B cell (primary cell): ENCODE measurements at places on chromosomes 4 and X. TPM values are rescaled to one million over a fixed set of nuclear protein-coding genes. Genes with fewer than 3 reads are reported as not detected.
A peak's percentile ranks its signal among the peaks of the same experiment; 100 is the strongest.

GRCh38 chrX:138128027-138128671 is 562.2 kb downstream of the ZIC3 start:
- peak; percentile 20 for DNase-seq

DNA sequence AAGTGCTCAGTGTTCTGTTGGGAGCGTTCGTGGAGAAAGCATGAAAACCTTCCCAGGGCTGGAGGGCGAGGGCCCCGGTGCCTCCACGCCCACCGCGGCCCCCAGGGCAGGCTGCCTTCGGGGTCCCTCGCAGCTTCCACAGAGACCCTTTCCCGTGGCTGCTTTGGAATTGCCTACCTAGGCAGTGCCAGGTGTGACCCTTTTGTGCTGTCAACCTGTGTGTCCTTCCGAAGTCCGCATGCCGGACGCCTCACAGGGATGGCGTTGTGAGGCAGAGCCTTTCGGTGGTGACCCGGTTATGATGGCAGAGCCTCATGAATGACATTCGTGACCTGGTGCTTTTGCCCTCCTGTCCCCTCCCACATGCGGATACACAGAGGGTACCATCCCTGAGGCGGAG is 17.4 kb downstream of the TMEM175 start:
- DNase-seq = no peak

DNA sequence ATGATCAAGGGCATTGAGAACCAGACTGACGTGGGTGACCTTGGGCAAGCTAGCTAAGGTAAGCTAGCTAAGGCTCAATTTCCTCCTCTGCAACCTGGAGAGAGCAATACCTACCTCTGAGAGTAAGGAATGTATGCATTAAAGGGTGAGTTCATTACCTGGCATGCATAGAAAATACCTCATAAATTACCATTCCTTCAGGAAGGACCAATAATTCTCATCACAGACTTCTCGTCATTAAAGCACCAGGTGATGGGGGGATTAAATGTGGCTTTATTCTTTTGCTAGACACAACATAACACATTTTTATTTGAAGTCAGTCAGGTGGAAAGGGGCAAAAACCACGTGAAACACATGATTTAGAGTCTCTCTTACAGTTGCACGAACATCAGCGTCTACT is 21.5 kb downstream of the EGFL6 start:
- no peak for DNase-seq

- no peak for DNase-seq
These were observed 156.0 kb downstream of the DCLK2 start for GRCh38 chr4:150234246-150234645.

DNA sequence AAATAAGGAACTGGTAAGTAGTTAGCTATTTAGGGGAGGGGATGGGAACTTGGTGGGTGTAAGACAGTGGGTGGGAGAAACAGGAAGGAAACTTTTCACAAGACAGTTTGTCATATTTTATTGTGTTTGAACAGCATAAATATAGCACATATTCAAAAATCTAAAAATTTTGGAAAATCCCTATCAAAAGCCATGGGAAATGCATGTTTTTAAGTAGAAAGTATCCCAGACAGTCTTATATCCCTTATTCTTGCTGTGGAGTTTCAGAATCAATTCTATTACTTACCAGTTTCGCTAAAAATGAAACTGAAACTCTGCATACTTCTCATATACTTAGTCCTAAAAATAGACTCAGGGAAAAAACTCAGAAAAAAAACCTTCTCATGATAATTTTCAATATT is 22.3 kb upstream of the RASGEF1B start:
- DNase-seq = peak; percentile 76

DNA sequence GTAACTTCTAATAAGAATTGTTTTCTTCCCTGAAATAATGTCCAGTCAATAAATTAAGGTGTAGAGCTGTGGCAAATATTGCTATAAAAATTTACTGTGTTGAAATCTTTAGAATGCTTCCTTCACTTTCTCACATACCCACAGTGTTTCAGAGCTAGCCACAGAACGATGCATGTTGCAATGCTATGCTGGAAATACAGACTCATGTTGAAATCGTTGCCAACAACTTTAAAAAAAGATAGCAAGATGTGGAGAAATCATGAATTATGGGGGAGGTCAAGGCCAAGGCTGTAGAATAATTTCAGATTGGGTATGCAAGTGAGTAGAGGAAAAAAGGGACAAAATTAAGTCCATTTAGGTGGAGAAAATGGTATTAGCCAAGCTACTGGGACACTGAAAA is 204.8 kb downstream of the VEGFC start:
- no peak for DNase-seq

DNA sequence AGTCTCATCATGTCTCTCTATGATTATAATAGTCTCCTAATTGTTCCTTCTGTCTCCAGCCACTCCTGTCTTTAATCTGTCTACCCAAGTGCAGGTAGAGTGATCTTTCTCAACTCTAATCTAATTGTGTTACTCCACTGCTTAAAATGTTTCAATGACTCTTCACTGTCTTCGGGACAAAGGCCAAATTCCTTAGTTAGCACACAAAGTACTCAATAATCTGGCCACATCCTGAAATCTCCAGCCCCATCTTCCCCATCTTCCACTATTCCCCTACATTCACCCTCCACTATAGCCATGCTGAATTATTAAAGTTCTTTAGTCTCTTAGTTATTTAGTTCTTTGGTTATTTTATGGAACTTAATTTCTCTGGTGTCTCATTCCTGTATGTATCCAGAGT is 353.3 kb downstream of the OPHN1 start:
- no peak for DNase-seq

DNA sequence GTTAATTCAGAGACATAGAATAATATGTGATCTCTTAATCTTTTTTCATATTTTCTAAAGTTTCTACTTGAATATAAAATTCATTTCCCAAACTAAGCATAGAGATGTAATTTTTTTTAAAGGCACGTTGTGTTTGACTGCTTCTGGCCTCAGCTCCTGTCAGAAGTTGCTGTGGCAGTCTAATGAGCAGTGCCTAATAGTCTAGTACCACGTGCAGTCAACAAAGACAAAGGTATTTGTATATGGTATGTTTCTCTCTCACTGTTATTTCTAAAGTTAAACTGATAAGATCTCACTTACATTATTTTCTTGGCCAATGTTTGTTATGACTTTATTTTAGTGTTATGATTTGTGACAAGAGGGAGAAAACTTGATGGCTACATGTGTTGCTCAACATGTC is 48.6 kb upstream of the MCUB start:
- DNase-seq = no peak

DNA sequence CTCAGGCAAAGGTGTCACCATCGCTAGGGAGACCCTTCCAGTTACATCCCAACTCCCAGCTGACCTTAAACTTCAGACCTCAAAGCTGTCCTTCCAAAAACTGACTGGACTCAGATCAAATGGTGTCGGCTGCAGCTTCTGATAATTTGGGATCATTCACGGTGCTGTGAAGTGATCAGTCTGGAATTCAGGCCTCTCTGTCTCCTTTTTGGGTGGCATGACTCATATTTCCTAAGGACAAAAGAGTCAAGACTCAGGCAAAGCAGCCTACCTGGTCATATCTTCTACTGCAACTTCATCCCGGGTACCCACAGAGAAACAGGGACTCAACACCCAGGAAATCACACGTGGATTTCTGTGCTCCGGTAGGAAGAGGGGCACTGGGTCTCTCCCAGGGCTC is 87.6 kb downstream of the SORCS2 start:
- no peak for DNase-seq

- DNase-seq = no peak
These were observed 2.7 kb downstream of the TCEANC start for GRCh38 chrX:13655674-13656073.

- no peak for DNase-seq
These were observed 658 bp downstream of the SH3TC1 start for GRCh38 chr4:8199594-8200301.

GRCh38 chr4:152307669-152308068 is 228.2 kb downstream of the FBXW7 start:
- no peak for DNase-seq

GRCh38 chrX:42484233-42484632 is 293.7 kb downstream of the PPP1R2C start:
- no peak for DNase-seq

- DNase-seq = peak; percentile 86
These were observed 111.2 kb upstream of the ZNF827 start for GRCh38 chr4:146049802-146050201.

- DNase-seq = no peak
These were observed 20.1 kb downstream of the LYAR start for GRCh38 chr4:4269856-4270255.

- DNase-seq = no peak
These were observed 345.1 kb downstream of the INPP4B start for GRCh38 chr4:142500966-142501365.

DNA sequence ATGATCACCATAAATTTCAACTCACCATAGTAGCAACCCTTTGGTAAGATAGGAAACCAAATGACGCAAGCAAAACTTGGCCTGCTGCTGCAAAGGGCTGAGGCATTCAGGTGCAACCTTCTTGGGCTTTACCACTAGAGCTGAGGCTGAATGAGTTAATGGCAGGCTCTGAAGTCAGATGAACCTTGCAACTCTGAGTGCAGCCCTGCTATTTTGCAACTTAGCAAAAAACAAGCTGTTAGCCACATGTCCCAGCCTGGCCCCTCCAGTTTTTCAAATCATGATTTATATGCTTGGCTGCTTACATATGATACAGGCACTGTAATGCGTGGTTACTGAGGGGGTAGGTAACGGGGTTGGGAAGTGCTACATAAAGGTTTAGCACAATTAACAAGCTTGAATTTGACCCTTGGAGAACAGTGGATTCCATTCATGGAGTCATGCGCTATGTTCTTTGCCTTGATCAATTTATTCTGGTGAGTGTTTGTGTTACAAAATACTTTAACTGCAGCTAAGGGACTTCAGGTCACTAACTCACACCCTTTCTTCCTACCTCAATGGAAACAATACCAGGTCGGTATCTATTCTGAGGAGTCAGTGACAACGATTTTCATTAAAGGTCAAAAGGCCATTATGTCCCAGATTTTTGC is 80.5 kb upstream of the PPARGC1A start:
- no peak for DNase-seq

DNA sequence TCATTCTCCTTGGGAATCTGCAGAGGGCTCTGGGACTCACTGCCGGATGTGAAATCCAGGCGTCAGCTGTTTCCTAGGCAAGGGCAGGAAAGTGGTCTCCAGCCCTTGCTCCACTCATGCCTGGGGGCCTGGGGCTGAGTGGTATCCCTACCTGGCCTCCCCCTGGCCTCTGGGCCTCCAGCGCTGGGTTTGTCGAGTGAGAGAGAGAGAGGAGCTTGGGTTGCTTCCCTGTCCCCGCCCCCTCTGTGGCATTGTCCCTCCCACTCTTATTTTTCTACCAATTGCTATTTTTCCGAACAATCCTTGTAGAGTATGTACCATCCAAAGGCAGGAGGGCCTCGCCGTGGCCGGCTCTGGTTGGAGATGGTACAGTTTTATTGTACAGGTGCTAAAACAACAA is 53.1 kb downstream of the ELF4 start:
- no peak for DNase-seq

DNA sequence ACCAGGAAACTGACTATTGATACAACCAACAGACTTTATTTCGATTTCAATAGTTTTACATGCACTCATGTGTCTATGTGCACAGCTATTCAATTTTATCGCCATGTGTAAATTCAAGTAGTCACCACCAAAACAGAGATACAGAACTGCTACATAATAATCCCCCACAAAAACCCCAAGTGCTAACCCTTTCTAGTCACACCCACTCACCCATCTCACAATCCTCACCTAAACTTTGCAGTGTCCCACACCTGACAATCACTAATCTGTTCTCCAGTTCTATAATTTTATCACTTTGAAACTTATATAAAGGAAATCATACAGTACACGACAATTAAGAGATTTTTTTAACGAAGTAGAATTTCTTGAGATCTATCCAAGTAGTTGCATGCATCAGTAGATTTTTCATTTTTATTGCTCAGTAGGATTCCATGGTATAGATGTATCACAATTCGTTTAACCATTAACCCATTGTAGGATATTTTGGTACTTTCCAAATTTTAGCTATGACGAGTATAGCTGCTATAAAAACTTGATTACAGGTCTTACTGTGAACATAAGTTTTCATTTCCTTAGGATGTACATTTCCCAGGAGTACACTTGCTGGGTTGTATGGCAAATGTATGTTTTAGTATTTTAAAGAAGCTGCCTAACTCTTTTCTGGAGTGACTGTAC is 85.9 kb downstream of the CASK start:
- DNase-seq = no peak

GRCh38 chrX:46433892-46434291 is 111.3 kb downstream of the ZNF674 start:
- no peak for DNase-seq

Gene RAB40A
- 0.36 and 0.67 TPM in 2 replicates for total RNA-seq

Gene TRIM61
- 2.2 and 2.3 TPM in 2 replicates for total RNA-seq

Gene CYBB
- 127 and 132 TPM in 2 replicates for total RNA-seq

Gene IL15
- total RNA-seq = 6.1 and 7.6 TPM in 2 replicates

Gene ASB12
- total RNA-seq = 0.37 TPM in 1 of 2 replicates, not detected in the other

Gene ELMOD2
- total RNA-seq = 23.4 and 25.3 TPM in 2 replicates

Gene PDGFRA
- total RNA-seq = not detected in 2 replicates

Gene HTR2C
- not detected in 2 replicates for total RNA-seq

Gene PPP4R3C
- total RNA-seq = not detected in 2 replicates
